AG09309 (cell line): ENCODE measurements at places on chromosomes 2 and 18.
A peak's percentile ranks its signal among the peaks of the same experiment; 100 is the strongest.

GRCh38 chr2:150284116-150284515, 203.4 kb downstream of the RND3 start:
- no peak for DNase-seq

DNA sequence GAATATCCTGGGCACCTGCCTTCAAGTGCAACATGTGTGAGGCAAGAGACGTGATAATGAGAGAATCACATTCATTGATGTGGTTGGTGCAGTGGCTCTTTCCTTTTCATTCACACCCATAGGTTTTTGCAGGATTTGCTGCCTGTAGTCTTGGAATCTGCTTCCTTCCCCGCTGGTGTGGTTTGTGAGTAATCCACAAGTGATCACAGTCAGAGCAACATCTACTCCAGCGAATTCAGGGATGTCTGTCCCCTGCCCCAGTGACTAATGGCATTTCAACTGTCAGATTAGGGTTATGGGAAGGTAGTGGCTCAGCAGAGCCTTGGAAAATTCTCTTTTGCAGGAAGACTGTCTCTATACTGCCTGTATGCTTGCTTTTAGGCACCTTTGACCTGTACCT, 225.5 kb upstream of the RBMS1 start:
- DNase-seq, result no peak

DNA sequence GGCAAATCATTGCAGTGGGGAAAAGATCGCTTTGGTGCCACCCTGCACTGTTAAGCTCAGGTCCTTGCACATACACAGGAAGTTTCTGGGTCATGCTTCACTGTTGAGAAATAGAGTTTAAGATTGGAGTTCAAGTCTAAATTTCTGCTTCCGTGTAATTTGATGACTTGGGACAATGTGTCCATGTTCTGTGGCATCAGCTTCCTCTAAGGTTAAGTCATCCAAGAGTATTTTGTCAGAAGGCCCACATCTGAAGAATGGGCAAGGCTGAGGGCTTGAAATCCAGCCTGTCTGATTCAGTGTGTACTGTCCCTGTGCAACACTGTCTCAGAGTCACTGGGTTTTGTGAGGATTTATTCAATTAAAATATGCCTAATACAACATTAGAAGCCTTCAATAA, 880.7 kb downstream of the SUCLG1 start:
- DNase-seq, result no peak

DNA sequence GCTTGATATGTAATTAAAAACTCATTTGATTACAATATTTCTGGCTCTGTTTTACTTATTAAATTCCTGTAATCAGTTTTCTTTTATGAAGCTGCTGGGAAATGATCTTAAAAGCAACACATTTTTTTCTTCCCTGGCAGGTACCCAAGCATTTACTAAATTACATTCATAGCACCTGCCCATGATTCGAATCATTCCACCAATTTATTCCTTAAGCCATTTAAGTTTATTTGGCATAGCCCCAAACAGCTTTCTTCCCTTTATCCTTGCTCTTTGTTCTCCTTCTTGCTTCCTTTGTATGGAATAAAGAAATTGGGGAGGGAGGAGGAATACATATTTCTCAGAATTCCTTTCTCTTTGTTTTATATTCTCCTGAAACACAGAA, 241.3 kb downstream of the AGPS start:
- no peak for DNase-seq

DNA sequence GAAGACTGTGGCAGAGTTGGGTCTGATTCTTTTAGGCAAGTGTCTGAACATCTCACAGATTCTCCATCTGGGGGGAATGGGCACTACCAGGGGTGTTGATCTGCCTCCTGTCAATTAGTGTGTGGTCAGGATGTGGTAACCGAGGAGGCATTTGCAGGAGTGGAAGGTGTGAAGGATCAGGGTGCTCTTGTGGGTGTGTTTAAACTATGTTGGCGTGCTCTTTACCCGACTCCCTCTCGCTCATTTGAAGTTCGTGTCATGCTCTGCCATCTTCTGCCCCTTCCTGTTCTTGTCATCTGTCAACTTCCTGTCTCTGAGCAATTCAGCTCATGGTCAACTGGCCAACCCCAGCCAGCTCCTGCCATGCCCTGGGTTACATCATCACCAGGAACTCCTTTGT, 107.9 kb downstream of the RTN4 start:
- DNase-seq, result no peak

DNA sequence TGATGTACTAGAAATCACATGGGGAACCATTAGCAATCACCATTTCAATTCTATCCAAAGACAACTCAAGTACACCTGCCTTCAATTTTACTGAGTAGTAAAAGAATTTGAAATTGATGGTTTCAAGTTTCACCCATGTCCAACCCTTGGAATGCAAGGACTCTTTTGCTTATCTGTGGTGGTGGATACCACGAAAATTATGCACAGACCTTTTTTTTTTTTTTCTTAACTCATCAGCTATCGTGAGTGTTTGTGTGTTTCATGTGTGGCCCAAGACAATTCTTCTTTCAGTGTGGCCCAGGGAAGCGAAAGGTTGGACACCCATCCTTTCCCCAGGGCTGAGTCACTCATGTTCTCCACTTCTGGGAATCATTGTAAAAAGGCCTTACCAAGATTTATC, 23.1 kb downstream of the ID2 start:
- no peak for DNase-seq

- DNase-seq, result no peak
These were observed 31.9 kb downstream of the ABHD3 start for GRCh38 chr18:21672521-21673267.

DNA sequence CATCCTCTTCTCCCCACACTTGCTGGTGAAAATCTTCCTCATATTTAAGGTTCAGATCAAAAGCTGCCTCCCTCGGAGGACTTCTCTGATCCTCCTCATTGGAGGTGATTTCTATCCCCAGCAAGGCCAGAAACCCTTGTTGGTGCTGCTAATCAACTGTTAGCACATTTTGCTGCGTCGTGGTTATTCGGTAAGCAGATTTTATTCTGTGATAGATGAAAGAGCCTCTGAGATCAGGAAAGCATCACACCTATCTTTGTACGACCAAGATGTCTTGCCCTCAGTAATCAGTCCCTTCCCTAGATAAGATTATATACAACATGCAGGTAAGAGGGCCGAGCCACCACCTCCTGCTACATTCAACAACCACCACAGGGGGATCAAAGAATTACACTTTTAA, 40.1 kb downstream of the DDX18 start:
- no peak for DNase-seq

- DNase-seq, result no peak
These were observed 4.0 kb upstream of the LDLRAD4 start for GRCh38 chr18:13214609-13215008.

DNA sequence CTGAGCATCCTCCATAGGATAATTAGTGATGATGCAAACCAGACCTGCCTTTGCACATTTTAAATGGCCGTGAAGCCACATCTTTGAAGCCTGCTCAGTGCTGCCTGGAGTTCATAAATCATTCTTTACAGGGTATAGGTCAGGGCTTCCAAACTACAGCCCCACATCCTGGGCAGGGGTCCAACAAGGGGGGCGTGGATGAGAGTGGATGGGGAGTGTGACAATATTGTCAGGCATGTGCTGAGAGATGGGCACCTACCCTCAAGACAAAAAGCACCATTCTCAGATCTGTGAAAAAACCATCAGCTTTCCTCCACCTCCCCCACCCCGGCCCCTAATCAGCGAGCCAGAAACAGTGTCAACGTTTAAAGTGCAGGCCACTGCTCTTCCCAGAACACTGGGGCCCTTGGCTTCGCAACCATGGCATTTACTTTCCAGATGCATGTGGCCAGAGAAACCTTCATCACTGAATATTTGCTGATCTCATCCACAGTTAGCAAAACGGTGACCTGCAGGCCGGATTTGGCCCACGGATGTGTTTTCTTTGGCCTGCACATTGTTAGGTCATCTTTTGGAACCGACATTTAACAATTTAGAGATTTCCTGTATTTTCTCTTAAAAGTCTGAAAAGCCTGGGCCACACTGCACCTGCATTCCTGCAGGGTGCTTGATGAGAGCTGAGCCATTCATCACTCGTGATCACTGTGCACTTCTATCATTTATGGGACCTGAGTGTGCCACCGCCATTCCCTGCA, 130.7 kb downstream of the ANKRD44 start:
- no peak for DNase-seq

GRCh38 chr2:3197308-3197707, 180.3 kb downstream of the EIPR1 start:
- no peak for DNase-seq

- DNase-seq, result peak; percentile 87
These were observed 159.5 kb downstream of the COL6A3 start for GRCh38 chr2:237254369-237254861.

- DNase-seq, result no peak
These were observed 75.6 kb downstream of the ICOS start for GRCh38 chr2:204012072-204012653.

- DNase-seq, result no peak
These were observed 196.8 kb downstream of the LRRTM4 start for GRCh38 chr2:77325395-77325794.

DNA sequence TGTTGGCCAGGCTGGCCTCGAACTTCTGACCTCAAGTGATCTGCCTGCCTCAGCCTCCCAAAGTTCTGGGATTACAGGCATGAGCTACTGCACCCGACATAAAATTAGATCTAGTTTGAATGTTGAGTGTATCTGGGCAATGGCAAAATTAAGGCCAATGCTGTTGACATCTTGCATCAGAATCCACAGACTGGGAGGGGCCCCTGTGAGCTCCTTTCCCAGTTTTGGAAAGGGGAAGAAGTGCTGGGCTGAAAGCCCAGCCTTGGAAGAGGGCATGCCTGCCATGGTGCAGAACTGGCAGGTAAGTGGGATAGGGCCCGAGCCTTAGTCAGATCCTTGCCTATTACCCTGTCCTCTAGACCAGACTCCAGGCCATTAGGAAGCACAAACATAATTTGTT, 4.5 kb upstream of the MYOM1 start:
- DNase-seq, result no peak

- DNase-seq, result no peak
These were observed 251.3 kb upstream of the ETAA1 start for GRCh38 chr2:67145851-67146250.

GRCh38 chr2:172329774-172330671, 97.4 kb upstream of the ITGA6 start:
- no peak for DNase-seq

DNA sequence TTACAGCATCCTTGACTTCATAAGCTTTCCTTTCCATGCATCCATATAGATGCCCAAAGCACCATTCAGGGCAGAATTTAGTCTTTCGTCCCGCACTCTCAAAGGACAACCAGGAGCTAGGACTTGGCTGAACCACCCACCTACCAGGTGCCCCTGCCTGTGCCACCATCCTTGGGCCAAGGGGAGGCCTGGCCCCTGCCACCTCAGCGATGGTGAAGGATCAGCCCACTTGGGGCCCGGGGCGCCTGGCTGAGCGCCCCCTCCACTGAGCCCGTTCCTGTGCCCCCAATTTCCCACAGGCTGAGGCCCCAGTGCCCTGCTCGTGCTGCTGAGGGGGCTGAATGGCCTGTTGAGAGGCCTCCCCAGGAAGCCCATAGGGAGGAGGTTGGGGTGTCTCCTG, 33.3 kb upstream of the ALPP start:
- no peak for DNase-seq

GRCh38 chr2:175627405-175627804, 374.7 kb downstream of the LNPK start:
- peak; percentile 17 for DNase-seq

DNA sequence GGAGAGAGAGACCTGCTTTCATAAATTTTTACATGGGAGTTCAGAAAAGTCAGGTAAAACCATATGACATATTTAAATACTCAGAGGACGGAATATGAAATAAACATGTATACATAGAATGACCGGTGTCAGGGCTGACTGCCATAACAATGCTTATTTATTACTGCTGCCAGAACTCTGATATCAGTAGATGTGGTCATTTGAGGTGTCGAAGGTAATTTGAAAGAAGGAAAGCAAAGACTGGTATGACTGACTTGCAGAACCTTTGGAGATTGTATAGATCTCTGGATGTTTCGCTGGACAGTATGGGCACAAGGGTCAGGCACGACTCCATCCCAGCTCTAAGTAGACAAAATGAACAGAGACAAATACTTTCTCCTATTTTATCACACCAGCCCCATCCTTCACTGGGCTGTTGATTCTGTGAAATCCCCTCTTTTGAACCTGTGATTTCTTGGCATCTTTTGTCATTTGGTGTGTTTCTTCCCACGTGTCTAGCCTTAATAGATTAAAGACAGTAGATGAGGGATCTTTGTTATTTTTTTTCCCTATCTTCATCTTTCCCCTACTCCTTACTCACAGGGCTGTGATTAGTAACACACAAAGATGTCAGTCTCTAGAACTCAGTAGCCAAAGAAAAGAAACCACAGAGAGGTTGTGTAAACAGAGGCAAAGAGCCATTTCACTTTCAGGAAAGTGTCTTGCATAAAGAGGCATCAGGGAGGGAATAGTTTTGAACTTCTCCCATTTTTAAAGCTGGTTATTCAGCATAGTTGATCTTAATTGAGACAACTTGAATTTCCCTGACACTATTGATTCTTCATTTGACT, 61.6 kb downstream of the ICOS start:
- DNase-seq, result no peak

- no peak for DNase-seq
These were observed 160.4 kb downstream of the HDAC4 start for GRCh38 chr2:239240414-239240881.
